ENCODE measurements at places on chromosomes 5 and 9. TPM values are rescaled to one million over a fixed set of nuclear protein-coding genes. Genes with fewer than 3 reads are reported as not detected.

DNA sequence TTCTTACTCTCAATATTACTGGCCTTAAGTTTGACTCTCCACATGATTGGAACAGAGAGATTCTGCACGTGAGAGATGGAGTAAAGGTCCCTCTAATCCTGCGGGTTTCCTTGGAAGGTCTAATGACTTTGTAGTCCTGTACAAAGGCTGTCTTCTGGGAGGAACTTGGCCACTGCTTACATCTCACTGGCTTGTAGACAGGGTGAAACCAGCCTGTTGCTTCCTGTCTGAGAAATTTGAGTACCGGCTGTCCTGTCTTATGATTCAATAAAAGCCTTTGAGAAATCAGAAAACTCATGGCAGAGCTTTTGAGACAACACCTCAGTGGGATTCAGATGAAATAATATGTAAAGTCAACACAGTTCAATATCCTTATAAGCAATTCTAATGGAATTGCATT, 43.0 kb downstream of the IL31RA start:
- no peak for DNase-seq

DNA sequence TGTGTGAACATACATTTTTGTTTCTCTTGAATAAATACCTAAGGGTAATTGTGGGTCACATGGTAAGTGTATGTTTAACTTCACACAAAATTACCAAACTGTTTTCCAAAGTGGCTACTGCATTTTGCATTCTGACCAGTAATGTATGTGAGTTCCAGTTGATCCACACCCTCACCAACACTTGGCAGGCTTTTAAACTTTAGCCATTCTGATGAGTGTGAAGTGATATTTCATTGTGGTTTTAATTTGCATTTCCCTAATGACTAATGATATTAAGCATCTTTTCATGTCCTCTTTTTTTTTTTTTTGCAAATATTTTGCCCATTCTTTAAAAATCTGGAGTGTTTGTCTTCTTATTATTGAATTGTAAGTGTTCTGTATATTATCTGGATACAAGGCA, 53.5 kb upstream of the MAST4 start:
- no peak for DNase-seq

DNA sequence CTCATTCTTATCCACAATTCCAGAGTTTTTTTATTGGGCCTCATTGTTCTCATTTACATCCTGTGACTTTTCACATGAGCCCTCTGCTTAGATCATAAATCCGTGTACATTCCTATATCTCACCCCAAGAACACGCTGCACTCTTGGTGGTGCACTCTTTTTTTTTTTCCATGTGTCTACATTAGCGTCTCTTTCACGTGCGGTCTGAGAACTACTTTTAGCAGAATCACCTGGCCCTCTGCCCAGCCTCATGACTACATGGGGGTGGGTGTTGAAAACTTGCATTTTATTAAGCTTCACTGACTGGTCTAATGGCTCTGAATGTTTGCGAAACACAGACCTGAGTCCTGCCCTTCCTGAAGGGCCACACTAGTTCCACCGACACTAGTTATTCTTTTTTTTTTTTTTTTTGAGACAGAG, 18.6 kb downstream of the C9orf57 start:
- no peak for DNase-seq

GRCh38 chr5:140038373-140038957, 4.6 kb downstream of the NRG2 start:
- DNase-seq, result no peak

GRCh38 chr5:137822158-137822764, 45.4 kb upstream of the MYOT start:
- DNase-seq, result no peak

DNA sequence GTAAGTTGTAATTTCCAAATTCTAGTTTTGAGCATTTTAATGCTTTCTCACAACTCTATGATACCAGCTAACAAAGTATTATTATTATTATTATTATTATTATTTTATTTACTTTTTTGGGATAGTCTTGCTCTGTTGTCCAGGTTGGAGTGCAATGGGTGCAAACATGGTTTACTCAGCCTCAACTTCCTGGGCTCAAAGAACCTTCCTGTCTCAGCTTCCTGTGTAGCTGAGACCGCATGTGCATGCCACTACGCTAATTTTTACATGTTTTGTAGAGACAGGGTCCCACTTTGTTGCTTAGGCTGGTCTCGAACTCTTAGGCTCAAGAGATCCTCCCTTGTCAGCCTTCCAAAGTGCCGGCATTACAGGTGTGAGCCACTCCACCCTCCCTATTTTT, 27.0 kb downstream of the LRRC70 start:
- DNase-seq, result no peak

GRCh38 chr5:147415651-147416050, 94.2 kb downstream of the DPYSL3 start:
- no peak for DNase-seq

DNA sequence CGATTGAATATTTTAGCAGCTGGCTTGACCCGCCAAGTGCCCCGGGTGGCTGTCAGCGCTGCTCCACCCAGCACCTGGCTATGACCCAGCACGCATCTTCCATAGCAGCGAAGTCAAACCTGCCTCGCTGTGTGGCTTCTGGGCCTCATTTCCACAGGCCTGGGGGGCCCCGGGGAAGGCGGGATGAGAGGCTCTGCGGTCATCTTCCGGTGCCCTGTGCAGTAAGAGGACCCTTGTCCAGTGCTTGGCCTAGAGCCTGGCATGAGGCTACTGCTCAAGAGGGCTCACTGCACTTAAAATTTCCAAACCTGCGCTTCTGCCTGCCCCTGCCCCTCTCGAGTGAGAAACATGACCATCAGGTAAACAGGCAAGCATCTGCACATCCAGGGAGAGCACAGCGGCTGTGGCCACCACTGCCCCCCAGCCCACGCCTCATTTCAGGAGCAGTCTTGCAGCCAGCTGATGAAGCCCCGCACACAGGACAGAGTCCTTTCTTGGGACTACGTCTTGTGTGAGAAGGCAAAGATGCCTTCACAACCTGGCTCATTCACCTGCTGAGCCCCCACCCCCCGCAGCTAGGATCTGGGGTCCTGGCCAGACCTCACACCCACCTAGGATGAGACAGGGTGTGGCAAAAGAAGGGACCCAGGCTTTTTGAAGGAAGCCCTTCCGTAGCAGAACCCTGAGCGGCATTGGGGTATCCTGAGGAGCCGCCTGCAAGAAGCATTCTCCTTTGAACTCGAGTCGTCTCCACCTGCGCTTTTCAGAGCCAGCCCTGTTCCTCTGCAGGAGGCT, 69.5 kb upstream of the UNC5A start:
- DNase-seq, result no peak

DNA sequence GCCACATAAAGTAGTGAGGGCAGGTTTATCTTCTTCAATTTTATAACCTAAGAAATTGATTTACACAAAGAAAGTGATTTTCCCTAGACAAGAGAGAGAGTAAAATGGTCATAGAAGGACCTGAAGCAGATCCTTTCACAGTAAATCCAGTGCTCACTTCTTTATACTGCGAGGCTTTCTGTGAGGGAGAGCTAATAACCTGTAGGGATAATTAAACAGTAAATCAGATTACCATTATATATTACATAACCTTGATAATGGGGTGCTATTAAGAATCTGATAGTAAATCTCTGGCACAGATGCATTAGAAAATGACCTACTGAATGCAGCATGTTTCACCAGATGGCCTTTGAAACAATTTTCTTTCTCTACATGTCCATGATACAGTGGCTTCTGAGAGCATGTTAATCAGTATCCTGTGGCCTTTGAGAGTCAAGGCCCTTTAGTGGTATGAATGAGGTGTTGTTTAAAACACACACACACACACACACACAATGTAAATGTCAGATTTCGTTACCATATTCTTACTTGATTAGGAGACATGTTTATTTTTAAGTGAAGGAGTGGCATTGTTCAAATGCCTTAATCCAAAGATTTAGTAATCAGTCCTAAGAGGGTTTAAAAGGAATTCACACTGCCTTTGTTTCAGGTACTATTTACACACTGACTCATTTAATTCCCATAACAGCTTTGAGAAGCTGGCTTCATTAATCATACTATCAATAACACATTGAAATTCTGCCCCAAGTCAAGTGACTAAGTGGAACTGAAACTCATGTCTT, 124.7 kb downstream of the ALDH1A1 start:
- no peak for DNase-seq

FAXDC2 gene
- not detected for polyA plus RNA-seq

SKIC3 gene
- 35.1 TPM for polyA plus RNA-seq

CKS2 gene
- 43.6 TPM for polyA plus RNA-seq

PRLR gene
- not detected for polyA plus RNA-seq

CORO2A gene
- polyA plus RNA-seq, result 13.9 TPM
